ENCODE measurements at places on chromosomes 1 and 21. TPM values are rescaled to one million over a fixed set of nuclear protein-coding genes. Genes with fewer than 3 reads are reported as not detected.

CFHR5 gene
- total RNA-seq: not detected

GJA8 gene
- total RNA-seq: not detected

SDC3 gene
- 8.4 TPM for total RNA-seq

PSEN2 gene
- 29.9 TPM for total RNA-seq

CD53 gene
- total RNA-seq: not detected

CENPS gene
- 29.2 TPM for total RNA-seq

MR1 gene
- 6.7 TPM for total RNA-seq

APOBEC4 gene
- not detected for total RNA-seq

ALDH9A1 gene
- total RNA-seq: 42.0 TPM

CA6 gene
- total RNA-seq: not detected

ITLN2 gene
- total RNA-seq: 0.85 TPM

DDI2 gene
- total RNA-seq: 7.5 TPM

BTBD8 gene
- total RNA-seq: 0.58 TPM

UBL4B gene
- total RNA-seq: not detected

PCP4 gene
- total RNA-seq: not detected

PPFIA4 gene
- total RNA-seq: 0.32 TPM

PLA2G5 gene
- total RNA-seq: not detected

MXRA8 gene
- total RNA-seq: 0.44 TPM

AADACL4 gene
- total RNA-seq: not detected

PPT1 gene
- total RNA-seq: 65.5 TPM

F3 gene
- total RNA-seq: 5.8 TPM

GPA33 gene
- not detected for total RNA-seq

CXADR gene
- total RNA-seq: 12.2 TPM

Data from A549 treated with Mapracorat at 1 μM for 4 hours (cell line).